ENCODE measurements at places on chromosomes 16 and 17.

GRCh38 chr16:54106057-54106456, 180.5 kb downstream of the IRX3 start:
- no peak for DNase-seq

DNA sequence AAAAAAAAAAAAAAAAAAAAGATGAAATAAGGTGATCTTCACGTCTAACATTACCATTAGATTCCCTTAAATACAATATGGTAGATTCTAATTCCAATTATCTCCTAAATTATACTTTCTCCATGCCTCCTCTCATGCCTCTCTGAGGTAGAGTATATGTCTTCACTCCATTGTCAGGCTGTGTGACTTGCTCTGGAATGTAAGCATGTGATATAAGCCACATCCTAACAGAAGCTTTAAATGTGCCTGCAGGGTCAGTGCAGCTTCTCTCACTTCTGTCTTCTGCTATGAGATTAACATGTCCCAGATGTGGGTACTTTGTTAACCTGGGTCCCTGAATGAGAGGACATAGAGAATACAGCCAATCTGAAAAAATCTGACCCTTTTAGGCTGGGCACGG, 32.6 kb downstream of the MED13 start:
- DNase-seq = no peak

DNA sequence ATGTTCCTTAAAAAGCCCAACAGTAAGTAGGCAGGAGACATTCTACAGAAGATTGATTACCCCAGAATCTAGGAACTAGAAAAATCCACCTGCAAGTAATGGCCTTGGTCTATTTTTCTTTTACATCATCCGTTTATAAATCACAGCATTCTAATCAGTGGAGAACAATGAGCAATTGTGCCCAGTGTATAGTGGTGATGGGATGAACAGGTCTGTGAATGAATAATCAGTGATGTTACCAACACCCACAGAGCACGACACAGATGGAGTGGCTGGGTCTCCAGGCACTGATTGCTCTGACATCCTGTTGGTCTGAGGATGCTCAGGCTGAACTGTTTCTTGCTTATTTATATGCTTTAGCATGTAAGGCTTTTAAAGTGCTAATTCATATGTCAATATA, 1251.2 kb upstream of the CDH8 start:
- DNase-seq = no peak

DNA sequence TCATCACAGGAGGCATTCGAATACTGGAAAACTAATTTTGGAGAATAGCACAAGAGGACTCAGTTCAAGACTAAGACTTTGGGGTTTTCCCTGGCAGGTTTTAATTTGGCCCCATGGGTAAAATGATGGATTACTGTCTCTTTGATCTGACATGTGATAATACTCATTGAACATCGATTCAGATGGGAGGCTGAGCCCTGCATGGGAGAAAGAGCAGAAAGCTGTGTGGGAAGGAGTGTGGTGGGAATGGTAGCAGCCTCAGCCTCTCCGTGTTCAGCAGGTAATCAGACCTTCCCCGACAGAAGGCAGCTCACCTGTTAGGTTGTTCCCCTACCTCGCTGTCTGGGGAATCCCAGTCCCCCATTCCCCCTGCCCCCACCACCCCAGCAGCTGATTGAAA, 124.7 kb upstream of the TNRC6C start:
- no peak for DNase-seq

DNA sequence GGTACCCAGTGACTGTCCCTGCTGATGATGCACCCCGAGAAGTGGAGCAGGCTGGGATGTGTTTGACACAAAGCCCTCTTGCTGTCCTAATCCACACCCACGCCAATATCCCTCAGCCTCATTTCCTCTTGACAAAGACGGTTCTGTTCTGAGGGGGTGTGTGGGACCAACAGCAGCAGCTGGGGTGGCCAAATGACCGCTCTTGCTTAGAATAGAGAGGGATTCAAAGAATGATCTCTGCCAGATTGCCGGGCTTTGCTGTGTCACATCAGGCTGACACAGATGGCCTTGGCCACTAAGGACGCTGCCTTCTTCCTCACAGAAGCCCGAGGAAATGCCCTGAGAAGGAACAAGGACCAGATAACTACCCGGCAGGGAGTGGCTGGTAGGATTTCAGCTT, 250.7 kb downstream of the NTN1 start:
- DNase-seq = no peak

All from H9 (cell line).